Progenitor cell of endocrine pancreas (in vitro differentiated cells): ENCODE measurements at places on chromosomes 12 and 14. TPM values are rescaled to one million over a fixed set of nuclear protein-coding genes. Genes with fewer than 3 reads are reported as not detected.
A peak's percentile ranks its signal among the peaks of the same experiment; 100 is the strongest.

DNA sequence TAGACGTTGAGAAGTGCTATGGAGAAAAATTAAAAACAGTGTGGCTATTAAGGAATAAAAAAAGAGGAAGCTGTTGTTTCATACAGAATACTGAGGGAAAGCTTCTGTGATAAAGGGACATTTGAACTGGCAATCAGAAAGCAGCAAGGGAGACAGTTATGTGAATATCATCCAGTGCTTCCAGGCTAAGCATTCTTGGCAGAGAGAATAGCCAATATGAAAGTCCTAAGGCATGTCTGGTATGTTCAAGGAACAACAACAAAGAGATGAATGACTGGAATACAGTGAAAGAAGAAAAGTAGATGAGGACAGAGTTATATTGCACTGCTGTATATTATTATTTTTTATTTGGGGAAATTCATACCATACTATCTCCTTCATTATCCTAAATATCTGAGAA lies 23.9 kb downstream of the SCAF11 start:
- H3K4me3 ChIP-seq = no peak overlapping the region
- H3K36me3 ChIP-seq = peaks cover 22% of the 10 kb centered on the region
- H3K27ac ChIP-seq = no peak overlapping the region
- no peaks in the 10 kb centered on the region for H3K27me3 ChIP-seq
- H3K4me1 ChIP-seq = peaks cover 13% of the 10 kb centered on the region
- no peak for DNase-seq

- no peak overlapping the region for H3K4me3 ChIP-seq
- H3K27ac ChIP-seq = no peak overlapping the region
- no peaks in the 10 kb centered on the region for H3K4me1 ChIP-seq
- no peaks in the 10 kb centered on the region for H3K27me3 ChIP-seq
Observed at GRCh38 chr12:112206944-112207343, 81.6 kb downstream of the TRAFD1 start.

GRCh38 chr12:117498880-117499279 lies 137.5 kb upstream of the NOS1 start:
- peaks cover 7% of the 10 kb centered on the region for H3K4me1 ChIP-seq
- H3K4me3 ChIP-seq = no peak overlapping the region

DNA sequence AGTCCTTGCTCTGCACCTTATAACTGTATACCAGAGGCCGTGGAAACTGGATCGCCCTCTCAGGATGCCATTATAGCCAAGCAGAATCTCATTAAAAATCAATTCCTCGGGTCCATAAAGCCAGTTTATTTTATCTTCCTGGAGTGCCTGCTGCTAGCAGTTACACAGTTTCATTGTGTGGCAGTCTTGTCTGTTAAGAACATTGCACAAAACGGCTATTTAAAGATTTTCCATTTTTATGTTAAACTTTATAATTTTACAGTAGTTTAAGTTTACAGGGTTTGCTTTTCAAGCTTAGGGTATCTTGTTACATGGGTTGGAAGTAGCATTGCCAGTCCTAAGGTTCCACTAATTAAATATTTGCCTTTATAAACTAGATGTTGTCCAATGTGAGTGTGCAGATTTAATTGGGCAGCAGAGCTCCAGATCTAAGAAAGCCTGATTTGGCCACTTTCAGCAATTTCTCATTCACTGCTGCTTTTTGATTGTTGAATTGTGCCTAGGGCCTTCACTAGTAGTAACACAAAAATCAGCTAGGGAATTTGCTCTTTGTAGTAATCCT lies 17.0 kb downstream of the TMEM30B start:
- H3K4me1 ChIP-seq = peaks cover 3% of the 10 kb centered on the region
- H3K4me3 ChIP-seq = no peak overlapping the region

GRCh38 chr14:76219873-76220272 lies 68.2 kb downstream of the GPATCH2L start:
- peaks cover 4% of the 10 kb centered on the region for H3K36me3 ChIP-seq
- no peak for DNase-seq
- H3K4me3 ChIP-seq = no peak overlapping the region
- H3K27me3 ChIP-seq = no peaks in the 10 kb centered on the region
- H3K4me1 ChIP-seq = no peaks in the 10 kb centered on the region

- H3K36me3 ChIP-seq = peaks cover 6% of the 10 kb centered on the region
- DNase-seq = no peak
- peak overlapping the region; percentile 20 for H3K4me3 ChIP-seq
- no peaks in the 10 kb centered on the region for H3K27me3 ChIP-seq
- H3K4me1 ChIP-seq = peaks cover 61% of the 10 kb centered on the region
- peak overlapping the region; percentile 90 for H3K27ac ChIP-seq
Observed at GRCh38 chr12:19970116-19970515, 398.2 kb upstream of the PDE3A start.

DNA sequence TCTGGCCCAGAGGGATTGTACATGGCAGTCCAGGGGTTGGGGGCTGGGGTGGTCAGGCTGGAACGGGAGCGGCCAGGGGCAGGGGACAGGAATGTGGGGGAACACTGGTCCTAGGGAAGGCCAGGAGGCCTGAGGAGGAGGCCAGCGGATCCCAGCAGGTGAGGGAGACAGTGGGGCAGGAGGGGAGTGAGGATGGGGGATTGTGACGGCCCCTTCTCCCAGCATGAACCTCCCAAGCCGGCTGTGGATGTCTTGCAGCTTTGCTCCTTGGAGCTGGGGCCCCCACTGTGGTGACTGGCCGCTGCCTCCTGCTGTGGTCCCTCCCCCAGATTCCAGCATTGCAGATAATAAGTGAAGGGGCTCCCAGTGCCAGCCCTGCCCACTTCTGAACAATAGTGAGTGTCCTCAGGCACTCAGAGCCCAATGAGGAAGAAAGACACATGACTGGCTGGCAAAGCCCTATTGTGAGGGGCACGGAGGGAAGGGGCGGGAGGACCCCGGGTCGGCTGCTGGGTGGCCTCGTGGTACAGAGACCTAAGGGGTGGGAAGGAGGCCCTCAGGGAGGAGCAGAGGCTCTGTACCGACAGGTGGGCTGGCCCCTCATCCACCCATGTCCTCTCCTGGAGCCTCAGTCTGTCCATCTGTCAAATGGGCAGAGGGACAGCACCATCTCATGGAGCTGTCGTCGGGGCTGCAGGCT lies 215.0 kb downstream of the KIF26A start:
- peaks cover 18% of the 10 kb centered on the region for H3K27me3 ChIP-seq
- no peak for DNase-seq
- H3K4me1 ChIP-seq = no peaks in the 10 kb centered on the region

GRCh38 chr14:44942436-44942835 lies 19.3 kb downstream of the KLHL28 start:
- no peaks in the 10 kb centered on the region for H3K27me3 ChIP-seq
- no peak for DNase-seq
- no peak overlapping the region for H3K4me3 ChIP-seq
- no peaks in the 10 kb centered on the region for H3K4me1 ChIP-seq
- H3K27ac ChIP-seq = no peak overlapping the region
- peaks cover 51% of the 10 kb centered on the region for H3K36me3 ChIP-seq

DNA sequence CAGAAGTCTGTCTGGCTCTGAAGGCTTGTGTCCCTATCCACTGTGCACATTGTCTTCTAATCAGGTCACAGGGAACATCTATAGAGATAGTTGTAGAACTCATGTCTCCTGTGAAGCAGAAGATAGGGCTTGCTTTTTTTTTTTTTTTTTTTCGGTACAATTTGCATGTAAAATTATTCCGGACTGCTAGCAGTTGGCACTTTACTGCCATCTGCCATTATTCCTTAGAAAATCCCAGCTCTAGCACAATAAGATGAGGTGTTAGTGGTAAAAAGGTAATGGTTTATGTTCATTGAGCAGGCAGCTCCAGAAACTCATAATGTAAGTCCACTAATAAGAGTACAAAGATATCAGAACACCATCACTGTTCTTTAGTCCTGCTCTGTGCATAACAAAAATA lies 8.7 kb downstream of the MYRFL start:
- H3K27me3 ChIP-seq = peaks cover 16% of the 10 kb centered on the region
- DNase-seq = no peak
- no peak overlapping the region for H3K27ac ChIP-seq
- no peaks in the 10 kb centered on the region for H3K36me3 ChIP-seq
- H3K4me3 ChIP-seq = no peak overlapping the region
- H3K4me1 ChIP-seq = peaks cover 10% of the 10 kb centered on the region

- no peak overlapping the region for H3K4me3 ChIP-seq
- no peaks in the 10 kb centered on the region for H3K4me1 ChIP-seq
- no peaks in the 10 kb centered on the region for H3K36me3 ChIP-seq
- DNase-seq = no peak
- H3K27me3 ChIP-seq = peaks cover 24% of the 10 kb centered on the region
- H3K27ac ChIP-seq = no peak overlapping the region
Observed at GRCh38 chr12:11580125-11580751, 69.2 kb upstream of the ETV6 start.

DNA sequence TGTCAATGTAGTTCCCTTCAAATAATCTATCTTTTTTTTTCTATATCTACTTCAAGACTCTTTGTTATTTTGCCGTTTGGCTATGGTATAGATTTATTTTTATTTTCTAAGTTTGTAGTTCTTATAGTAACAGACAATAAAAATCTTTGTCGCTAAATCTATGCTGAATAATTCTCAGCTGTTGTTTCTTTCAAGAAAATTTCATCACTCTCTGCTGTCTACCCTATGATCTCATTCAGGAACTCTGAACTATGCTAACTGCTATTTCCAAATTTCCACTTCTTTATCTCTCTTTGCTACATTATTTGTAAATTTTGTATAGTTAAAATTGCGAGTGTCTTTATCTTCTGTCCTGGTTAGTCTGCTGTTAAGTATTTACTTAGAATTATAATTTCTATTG lies 353.6 kb downstream of the LRFN5 start:
- H3K27me3 ChIP-seq = no peaks in the 10 kb centered on the region
- no peaks in the 10 kb centered on the region for H3K4me1 ChIP-seq

GRCh38 chr12:6765634-6766581 lies at the start of gene PTMS:
TSS of gene PTMS (plus strand) at chr12:6766363. CDS start at chr12:6766706, 343 bp downstream.
- peaks cover 11% of the 10 kb centered on the region for H3K36me3 ChIP-seq
- peak; percentile 70 for DNase-seq
- H3K4me1 ChIP-seq = peaks cover 44% of the 10 kb centered on the region
- peak within 1 kb of the TSS; percentile 92 for H3K27ac ChIP-seq
- H3K27me3 ChIP-seq = peaks cover 2% of the 10 kb centered on the region

DNA sequence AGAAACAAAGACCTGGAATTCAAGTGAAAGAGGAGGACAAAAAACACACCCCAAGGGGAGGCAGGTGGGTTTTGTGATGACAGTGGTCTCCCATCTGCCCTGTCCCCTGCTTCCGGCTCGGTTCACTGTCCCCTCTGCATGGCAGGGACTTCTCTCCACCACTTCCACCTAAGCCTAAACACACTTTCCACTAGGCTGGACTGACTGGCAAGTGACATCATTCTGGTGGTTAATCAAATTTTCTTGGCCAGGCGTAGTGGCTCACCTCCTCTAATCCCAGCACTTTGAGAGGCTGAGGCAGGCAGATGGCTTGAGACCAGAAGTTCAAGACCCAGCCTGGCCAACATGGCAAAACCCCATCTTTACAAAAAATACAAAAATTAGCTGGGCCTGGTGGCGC lies 11.9 kb downstream of the PLEKHG6 start:
- no peak overlapping the region for H3K4me3 ChIP-seq
- H3K36me3 ChIP-seq = peaks cover 23% of the 10 kb centered on the region
- H3K27ac ChIP-seq = no peak overlapping the region
- H3K4me1 ChIP-seq = peaks cover 22% of the 10 kb centered on the region
- no peak for DNase-seq

DNA sequence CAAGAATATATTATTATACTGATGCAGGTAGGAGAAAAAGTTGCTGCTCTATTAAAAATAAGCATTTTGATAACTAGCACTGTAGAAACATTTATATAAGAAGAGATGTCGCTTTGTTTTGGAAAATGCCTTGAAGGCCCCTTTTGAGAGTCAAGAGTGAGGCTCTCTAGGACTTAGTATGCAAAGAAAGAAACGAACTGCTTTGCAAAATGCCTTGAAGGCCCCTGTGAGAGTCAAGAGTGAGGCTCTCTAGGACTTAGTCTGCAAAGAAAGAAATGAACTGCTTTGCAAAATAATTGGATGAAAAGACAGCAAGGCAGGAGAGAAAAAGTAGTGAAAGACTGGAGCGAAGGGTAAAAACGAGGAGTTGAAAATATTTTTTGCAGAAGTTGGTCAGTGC lies 65.9 kb downstream of the AVPR1A start:
- H3K4me3 ChIP-seq = no peak overlapping the region
- peaks cover 22% of the 10 kb centered on the region for H3K4me1 ChIP-seq
- H3K27me3 ChIP-seq = no peaks in the 10 kb centered on the region
- H3K36me3 ChIP-seq = no peaks in the 10 kb centered on the region
- no peak for DNase-seq

DNA sequence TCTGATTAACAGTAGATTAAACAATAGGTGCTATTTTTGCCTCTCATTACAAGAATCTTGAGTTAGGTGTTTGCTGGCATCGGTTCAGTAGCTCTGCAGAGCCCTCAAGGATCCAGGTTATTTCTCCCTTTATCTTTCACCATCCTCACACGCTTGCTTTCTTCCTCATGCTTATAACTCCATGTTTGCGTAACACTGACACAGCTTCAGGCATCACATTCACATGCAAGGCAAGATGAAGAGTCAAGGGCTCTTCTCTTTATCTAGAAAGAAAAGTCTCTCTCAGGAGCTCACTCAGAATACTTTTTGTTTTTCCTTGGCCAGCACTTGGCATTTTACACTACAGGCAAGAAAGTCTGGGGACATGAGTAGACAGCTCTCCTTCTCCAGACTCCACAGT lies 24.2 kb upstream of the PTHLH start:
- H3K27ac ChIP-seq = no peak overlapping the region
- no peak overlapping the region for H3K4me3 ChIP-seq
- peaks cover 3% of the 10 kb centered on the region for H3K27me3 ChIP-seq
- peaks cover 6% of the 10 kb centered on the region for H3K4me1 ChIP-seq
- DNase-seq = no peak

DNA sequence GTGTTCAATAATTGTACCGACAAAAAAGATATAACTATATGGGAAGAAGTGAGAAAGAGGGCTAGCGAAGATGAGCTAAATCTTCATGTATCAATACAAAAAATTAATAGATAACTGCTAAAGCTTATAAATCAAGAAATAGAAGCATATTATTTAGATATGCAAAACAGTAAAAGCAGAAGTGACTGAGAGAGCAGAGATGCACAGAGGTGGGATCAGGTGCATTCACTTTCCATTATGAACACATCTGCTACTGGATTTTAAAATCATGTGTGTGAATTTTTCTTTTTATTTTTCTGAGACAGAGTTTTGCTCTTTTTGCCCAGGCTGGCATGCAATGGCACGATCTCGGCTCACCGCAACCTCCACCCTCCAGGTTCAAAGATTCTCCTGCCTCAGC lies 33.4 kb downstream of the GUCY2C start:
- H3K27me3 ChIP-seq = no peaks in the 10 kb centered on the region
- H3K27ac ChIP-seq = no peak overlapping the region
- H3K4me3 ChIP-seq = no peak overlapping the region
- no peaks in the 10 kb centered on the region for H3K36me3 ChIP-seq

Gene TMEM119
- 0.24 TPM in 1 of 2 replicates, not detected in the other for total RNA-seq

Gene WNT1
- total RNA-seq = not detected in 2 replicates

Gene CALM1
- 320 and 331 TPM in 2 replicates for total RNA-seq

Gene CCDC175
- 0.20 and 0.26 TPM in 2 replicates for total RNA-seq

Gene LRRC10
- total RNA-seq = not detected in 2 replicates
